ENCODE measurements at places on chromosomes 4 and X.

DNA sequence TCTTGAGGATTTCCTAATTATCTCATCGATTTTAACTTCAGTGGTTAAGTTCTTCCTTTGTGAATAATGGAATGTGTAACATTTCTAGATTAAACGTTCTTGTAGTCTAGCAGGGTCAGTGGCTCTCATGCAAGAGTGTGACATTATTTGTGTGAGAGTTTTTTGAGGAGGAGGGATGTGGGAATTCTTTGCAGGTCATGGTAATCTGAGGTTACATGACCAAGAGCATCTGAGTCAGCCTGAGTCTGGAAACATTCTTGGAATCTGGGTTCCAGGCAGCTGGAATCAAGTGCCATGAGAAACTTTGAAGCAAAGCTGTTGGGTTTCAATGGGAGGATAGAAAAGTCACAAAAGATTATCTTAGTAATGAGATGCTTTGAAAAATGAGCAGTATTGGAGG lies 49.5 kb downstream of the GK start:
- DNase-seq, result no peak

- no peak for DNase-seq
These were observed 78.9 kb downstream of the SLC10A7 start for GRCh38 chr4:146442801-146443200.

GRCh38 chr4:139893801-139894200 lies 228.2 kb downstream of the MGST2 start:
- DNase-seq, result no peak

GRCh38 chr4:142983065-142983464 lies 137.0 kb upstream of the INPP4B start:
- no peak for DNase-seq

GRCh38 chr4:140038031-140038533 lies 115.9 kb downstream of the MAML3 start:
- no peak for DNase-seq

DNA sequence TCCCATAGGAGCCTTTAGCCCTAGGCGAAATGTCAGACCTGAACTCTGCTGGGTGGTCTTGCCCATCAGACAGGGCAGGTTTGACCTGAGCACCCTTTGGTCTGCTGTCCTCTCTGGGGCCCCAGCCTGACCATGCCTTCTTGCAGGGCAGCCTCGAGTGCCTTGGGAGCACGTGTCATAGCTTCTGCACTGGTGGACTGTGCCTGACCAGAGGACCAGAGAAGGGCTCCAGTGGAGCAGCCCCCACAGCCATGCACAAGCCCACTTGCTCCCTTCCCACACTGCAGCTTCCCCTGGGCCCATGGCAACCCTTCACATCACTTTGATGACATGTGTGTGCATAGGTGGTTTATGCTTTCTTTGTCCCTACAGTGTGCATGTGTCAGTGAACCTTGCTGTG lies 394.0 kb downstream of the TEX13C start:
- no peak for DNase-seq

- no peak for DNase-seq
These were observed 1049.0 kb upstream of the GRIA3 start for GRCh38 chrX:122135070-122135469.

DNA sequence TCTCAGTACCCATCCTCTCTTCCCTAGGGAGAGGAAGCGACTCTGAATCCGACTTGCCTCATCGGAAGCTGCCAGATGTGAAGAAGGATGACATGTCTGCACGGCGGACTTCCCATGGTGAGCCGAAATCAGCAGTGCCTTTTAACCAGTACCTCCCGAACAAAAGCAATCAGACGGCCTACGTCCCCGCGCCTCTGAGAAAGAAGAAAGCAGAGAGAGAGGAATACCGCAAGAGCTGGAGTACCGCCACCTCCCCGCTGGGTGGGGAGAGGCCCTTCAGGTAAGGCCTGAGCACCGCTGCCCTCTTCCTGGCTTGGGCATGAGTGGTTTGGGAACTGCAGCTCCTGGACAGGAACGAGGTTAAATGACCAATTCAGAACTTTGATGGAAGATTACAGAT lies 81.2 kb downstream of the LIMCH1 start:
- no peak for DNase-seq

Data from activated CD4-positive, alpha-beta memory T cell treated with anti-CD3 and anti-CD28 coated beads for 36 hours (primary cell).